ENCODE measurements at places on chromosomes 12 and 14. TPM values are rescaled to one million over a fixed set of nuclear protein-coding genes. Genes with fewer than 3 reads are reported as not detected.

DNA sequence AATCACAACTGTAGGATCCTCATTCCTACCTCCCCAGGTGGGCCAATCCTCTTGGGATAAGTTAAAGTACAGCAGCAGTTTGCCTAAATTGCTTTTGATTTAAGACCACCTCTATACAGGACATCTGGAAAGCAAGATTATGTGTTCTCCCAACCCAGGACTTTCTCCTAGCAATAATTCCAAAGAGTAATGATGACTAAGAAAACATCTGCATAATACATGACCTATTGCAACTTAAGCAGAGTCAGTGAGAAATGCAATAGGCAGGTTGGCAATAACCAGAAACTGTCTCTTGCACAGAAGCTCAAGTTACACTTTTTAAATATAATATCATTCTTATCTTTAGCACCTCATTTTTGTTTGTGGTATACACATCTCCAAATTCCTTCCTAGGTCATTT is 275.4 kb downstream of the TRHDE start:
- DNase-seq, result no peak

- no peak for DNase-seq
Observed at GRCh38 chr14:92572050-92572449, 58.5 kb downstream of the RIN3 start.

FAM222A gene
- total RNA-seq, result 1.2 TPM

KCNH3 gene
- total RNA-seq, result 6.3 TPM

GRCh38 chr12:124346425-124347168 is 51.7 kb downstream of the RFLNA start:
- DNase-seq, result no peak

GRCh38 chr12:28086521-28087155 is 103.6 kb upstream of the CCDC91 start:
- DNase-seq, result no peak

DNA sequence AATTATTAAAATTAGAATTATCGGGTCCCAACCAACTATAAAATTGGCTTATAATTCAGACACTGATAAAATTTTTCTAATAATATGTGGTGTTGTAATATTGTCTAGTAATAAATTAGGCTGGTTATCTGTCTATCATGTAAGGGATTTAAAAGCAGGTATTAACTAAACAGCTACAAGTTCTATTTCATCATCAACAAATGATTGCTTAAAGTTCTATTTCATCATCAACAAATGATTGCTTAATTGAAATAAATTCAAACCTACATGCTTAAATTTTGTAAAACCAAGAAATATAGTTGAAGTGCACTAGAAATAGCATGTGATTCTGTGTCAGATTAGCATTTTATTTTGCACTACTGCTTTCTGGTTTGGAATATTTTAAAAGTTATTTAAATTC is 34.1 kb downstream of the SLCO1A2 start:
- no peak for DNase-seq

- no peak for DNase-seq
Observed at GRCh38 chr14:98374136-98374535, 897.9 kb downstream of the BCL11B start.

DNA sequence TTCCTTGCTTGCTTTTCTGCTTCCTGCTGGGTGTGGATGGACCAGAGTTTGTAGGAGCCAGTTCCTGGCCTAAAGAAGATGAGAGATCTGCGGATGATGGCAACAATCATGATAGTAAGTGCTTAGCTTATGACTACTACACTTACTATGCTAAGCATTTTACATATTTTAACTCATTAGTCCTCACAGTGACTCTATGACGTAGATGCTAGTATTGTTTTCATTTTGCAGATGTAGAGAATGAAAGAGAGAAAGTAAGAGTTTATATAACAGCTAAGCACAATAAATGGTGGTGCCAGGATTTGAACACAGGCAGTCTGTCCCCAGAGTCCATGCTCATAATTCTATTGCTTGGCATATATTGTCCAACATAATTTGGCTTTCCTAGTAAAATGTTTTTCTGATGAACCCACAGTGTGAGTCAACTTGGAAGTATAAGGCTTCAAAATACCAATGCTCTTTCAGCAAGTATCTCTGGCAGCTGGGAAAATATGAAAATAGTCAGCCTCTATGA is 363.2 kb upstream of the DDHD1 start:
- DNase-seq, result no peak

DNA sequence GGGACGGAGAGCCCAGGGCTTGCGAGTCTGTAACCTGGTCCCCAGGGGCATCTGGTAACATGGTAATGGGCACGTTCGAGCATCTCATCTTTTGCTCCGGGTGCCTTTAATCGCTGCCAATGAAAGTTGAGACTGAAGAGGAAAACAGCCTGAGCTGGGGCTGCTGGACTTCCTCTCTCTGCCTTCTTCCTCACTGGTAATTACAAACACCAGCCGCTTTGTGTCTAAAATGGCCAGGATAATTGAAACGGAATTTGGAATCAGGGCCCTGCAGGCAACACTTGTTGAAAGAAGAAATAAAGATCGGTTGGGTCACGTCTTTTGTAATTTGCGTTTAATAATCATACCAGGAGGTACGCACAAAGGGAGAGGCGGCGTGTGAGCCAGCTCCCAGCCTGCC is 51.5 kb upstream of the GPATCH2L start:
- no peak for DNase-seq

DNA sequence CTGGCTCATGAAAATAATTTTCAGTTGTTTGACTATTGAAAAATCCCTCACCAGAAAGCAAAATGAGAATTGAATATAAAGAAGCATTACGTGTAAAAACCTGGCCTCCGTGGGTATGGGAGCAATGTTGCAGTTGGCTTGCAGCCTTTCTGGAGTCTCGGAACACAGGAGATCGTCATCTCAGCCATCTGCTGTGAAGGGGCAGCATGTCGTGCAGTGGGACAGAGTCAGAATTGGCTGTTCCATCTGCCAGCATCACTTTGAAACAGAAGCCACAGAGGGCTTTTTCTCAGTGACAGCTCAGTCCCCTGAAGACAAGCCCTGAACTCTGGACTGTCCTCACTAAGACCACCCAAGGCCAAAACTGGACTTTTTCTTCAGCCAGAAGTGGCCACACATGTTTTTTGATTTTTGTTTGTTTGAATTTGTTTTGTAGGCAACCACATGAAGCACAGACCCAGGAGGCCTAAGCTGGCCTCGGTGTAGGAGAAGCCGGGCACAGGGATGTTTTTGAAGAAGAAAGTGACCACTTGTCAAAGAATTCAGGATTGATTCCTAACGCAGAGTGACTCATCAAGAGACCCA is 170.8 kb upstream of the DYRK2 start:
- DNase-seq, result no peak

OTUB2 gene
- 1.2 TPM for total RNA-seq

- DNase-seq, result no peak
Observed at GRCh38 chr12:75129275-75129674, 80.4 kb downstream of the KCNC2 start.

DNA sequence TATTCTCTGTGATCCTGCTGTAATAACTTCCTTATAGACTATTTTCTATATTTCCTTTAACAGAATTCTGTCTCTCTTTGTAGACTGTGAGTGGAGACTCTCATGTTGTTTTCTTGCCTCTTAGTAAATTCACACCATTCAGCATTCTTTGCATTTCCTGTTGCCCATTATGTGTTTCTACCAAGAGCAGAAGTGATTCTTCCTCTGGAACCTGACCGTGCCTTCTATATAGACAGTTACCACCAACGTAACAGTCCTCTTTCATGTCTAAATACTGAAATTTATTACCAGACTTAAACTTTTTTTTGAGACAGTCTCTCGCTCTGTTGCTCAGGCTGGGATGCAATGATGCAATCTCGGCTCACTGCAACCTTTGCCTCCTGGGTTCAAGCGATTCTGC is 31.1 kb downstream of the METAP2 start:
- no peak for DNase-seq

DNA sequence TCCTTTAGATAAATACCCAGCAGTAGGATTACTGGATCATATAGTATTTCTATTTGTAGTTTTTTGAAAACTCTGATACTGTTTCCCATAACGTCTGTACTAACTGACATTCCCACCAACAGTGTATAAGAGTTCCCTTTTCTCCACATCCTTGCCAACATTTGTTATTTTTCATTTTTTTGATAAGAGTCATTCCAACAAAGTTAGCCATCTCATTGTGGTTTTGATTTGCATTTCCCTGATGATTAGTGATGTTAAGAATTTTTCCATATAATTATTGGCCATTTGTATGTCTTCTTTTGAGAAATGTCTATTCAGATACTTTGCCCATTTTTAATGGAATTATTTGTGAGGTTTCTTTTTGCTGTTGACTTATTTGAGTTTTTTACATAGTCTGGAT is 486.0 kb downstream of the FLRT2 start:
- no peak for DNase-seq

TAS2R42 gene
- total RNA-seq, result not detected

DNA sequence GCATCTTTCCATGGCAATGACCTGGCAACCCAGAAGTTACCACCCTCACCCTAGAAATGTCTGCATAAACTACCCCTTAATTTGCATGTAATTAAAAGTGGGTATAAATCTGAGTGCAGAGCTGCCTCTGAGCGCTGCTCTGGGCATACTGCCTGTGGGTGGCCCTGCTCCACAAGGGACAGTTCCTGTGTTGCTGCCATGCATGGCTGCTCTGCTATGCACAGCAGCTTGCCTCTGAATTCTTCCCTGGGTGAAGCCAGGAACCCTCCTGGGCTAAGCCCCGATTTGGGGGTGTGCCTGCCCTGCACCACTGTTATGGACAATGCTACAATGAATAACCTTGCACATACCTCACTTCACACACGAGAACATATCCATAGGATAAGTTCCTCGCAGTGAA is 35.7 kb upstream of the GPR132 start:
- DNase-seq, result no peak

- DNase-seq, result no peak
Observed at GRCh38 chr12:65656891-65657351, 167.4 kb upstream of the HMGA2 start.

DNA sequence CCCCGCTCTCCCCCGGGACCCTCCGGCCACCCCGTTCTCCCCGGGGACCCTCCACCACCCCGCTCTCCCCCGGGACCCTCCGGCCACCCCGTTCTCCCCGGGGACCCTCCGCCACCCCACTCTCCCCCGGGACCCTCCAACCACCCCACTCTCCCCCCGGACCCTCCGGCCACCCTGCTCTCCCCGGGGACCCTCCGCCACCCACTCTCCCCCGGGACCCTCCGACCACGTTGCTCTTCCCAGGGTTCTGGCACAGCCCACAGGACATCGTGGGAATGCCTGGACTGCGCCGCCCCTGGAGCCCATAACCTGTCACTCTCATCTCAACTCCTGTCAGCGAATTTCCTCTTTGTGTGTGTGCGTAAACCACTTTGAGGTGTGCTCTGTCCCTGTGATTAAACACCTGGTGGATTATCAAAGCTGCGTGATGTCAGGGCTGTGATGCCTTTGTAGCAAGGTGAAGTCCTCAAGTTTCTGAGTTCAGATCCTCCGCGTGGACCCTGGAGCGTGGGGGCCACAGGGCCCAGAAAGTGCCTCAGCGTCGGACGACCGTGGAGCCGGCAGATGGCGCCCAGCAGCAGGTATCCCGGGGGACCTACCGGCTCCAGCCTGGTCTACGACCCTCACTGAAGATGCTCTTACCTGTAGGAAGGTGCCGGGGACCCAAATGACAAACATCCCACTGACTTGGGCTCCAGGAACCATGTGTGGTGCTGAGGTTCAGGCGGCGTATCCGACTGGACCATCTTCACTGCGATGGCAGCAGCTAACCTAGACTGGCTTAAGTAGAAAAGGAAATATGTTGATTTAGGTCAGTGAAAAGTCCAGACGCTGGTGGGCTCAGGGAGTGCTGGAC is 63.2 kb upstream of the GALNT9 start:
- no peak for DNase-seq

DNA sequence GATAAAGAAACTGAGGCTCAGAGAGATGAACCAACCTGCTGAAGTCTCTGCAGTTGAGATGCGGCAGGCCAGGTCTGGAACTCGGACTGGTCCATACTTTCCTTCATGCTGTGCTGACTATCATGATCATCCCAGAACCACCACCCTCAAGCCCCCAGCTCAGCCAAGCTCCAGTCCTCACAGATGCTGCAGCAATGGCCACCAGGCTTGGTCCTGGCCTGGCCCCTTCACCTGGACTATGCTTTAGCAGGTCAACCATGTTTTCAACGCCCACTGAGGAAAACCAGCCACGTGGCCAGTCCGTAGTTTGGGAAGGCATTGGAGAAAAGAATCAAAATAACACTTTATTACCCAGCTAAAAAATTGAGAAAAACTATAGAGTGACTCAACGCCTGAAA is 1.4 kb downstream of the GPR68 start:
- no peak for DNase-seq

DNA sequence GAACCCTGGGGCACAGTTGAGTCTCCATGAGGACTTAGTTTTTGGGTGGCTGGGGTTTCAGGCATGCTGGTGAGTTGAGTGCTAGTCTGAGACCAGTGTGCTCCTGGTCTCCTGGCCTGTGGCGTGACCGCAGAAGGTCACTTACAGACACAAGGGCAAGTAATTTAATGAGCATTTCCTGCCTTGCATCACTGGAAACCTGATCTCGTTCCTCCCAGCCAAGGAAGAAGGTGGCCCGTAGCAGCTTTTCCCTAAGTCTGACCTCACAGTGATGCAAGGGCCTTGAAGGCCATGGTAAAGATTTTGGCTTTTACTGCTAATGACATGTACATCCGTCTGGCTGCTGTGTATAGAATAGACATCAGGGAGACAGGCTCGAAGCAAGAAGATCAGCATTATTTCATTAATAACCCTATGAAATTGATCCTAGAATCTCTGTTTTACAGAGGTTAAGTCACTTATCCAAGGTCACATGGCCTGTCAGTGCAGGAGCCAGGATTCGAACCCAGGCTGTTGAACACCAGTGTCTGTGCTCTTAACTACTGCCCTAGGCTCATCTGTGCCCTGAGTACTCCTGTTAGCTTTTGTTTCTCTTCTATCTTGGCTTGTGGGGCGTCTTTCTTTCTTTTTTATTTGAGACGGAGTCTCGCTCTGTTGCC is 4.6 kb downstream of the TMEM120B start:
- DNase-seq, result no peak

KCNH5 gene
- not detected for total RNA-seq

TMEM132C gene
- not detected for total RNA-seq

CEP290 gene
- 10.3 TPM for total RNA-seq

DNA sequence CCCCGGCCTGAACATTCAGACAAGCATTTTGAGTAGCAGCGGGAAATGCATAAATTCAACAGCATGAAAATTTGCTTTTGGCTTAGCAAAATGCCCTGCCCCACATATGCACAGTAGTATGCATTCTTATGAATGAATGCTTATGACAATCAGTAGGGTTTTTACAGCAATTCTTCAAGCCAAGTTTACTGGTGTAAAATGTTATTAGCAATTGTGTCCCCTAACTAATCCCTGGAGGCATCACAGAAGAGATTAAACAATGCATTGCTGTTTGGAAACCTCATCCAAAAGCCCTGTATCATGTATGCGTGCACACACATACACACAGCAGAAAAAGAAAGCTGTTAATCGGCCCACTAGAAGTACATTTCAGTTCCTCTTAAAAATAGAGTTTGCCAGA is 406.5 kb downstream of the LRIG3 start:
- DNase-seq, result no peak

HCAR2 gene
- not detected for total RNA-seq

DNA sequence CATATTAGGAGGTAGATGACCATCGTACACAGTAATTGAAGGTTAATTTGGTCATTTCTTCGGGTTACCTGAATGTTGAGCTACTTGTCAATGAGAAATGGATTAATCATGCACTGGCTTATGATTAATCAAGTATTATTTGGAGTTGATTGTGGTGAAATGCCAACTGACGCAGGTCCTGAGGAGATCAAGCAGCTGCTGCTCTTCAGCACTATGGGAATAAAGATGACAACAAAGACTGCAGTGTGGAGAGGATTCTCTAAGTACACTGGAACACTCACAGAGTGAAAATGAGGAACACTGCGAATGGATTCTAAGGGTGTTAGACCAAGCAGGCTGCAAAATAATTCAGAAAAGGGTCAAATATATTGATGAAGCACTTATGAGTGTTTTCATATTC is 202.8 kb upstream of the DIO2 start:
- DNase-seq, result no peak
